ENCODE measurements at places on chromosomes 7 and 10.
A peak's percentile ranks its signal among the peaks of the same experiment; 100 is the strongest.

DNA sequence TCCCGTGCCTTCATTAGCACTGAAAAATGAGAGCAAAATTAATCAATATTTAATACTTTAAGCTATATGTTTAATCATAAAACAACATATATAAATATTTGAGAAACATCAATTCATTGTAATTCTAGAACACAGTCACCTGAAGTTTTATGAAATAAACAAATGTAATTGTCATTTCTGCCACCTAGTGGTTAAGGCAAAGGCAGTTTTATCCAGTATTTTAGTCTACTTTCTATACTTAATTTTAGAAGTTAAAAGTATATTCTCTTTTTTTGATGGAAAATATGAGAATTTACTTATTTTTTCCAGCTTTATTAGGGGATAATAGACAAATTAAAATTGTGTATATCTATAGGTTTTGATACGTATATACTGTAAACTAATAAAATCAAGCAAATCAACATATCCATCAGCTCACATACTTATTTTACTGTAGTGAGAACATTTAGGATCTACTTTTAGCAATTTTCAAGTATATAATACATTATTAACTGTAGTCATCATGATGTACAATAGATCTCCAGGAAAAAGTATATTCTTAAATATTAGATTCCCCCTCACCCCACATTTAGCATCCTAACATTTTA lies 16.9 kb downstream of the PCGF6 start:
- peaks cover 23% of the 10 kb centered on the region for H3K36me3 ChIP-seq
- DNase-seq = no peak
- H3K27me3 ChIP-seq = no peaks in the 10 kb centered on the region
- peaks cover 1% of the 10 kb centered on the region for H3K4me1 ChIP-seq
- no peak overlapping the region for H3K27ac ChIP-seq
- no peak overlapping the region for H3K4me3 ChIP-seq

GRCh38 chr10:34768261-34768971 lies 46.7 kb downstream of the PARD3 start:
- H3K4me3 ChIP-seq = no peak overlapping the region
- no peak for DNase-seq
- H3K27me3 ChIP-seq = peaks cover 10% of the 10 kb centered on the region
- no peaks in the 10 kb centered on the region for H3K4me1 ChIP-seq

DNA sequence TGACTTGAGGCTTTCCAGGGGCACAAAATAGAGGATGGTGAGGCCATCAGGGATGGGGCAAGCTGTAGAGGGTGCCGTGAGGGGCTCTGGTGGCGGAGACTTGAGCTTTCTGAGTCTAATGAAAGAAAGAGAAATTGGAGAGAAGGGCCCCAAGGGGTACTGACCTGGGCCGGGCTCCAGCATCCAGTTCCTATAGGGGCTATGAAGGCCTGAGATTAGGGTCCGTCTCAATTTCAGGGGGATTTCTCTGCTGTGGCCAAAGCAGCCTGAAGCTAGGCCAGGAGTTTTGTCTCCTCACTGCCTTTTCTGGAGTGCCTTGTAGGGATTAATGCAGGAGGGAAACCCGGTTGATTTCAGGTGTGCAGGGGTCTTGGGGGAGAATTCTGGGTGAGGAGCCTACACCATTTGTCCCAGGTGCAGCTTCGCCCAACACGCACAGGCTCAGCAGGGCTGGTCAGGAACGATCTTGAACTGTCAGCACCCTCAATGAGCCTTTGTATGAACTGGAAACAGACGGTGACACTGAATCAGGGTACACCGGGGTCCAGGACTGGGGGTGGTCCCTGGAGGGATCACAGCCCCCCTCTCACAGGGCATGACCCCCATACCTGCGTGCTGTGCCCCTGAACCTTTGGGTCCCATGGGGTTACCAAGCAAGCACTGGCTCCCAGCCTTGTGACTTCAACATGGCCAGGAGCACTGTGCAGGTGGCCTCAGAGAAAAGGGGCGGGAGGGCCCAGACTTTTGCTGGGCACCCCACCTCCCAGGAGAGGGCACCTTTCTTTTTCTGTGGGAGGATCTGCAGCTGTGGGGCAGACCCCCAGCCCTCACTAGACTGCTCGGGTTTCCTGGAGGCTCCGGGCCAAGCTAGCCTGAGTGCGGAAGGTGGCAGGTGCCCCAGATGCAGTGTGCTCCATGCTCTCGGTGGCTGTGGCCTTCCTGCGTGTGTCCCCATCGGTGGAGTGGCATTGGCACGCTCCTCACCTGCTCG lies 122.9 kb upstream of the RET start:
- H3K27me3 ChIP-seq = peaks cover 10% of the 10 kb centered on the region
- H3K36me3 ChIP-seq = no peaks in the 10 kb centered on the region
- H3K4me1 ChIP-seq = no peaks in the 10 kb centered on the region
- DNase-seq = no peak

DNA sequence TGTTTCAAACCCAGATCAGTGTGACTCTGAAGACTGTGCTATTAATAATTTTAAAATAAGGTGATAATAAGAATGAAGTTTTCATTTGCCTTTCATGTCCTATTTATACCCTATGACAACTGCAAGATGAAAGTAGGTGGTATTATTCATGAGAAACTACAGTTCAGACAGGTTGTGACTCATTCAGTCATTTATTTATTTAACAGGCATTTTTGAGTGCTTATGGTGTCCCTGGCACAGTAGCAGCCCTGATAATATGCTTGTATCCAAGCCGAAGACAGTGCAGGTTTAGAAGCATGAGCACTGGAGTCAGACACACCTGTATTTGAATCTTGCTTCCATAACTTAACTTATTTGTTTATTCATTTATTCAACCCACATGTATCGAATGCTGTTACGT lies 87.1 kb downstream of the FZD1 start:
- no peak for DNase-seq
- no peak overlapping the region for H3K4me3 ChIP-seq
- no peaks in the 10 kb centered on the region for H3K27me3 ChIP-seq
- H3K4me1 ChIP-seq = no peaks in the 10 kb centered on the region

GRCh38 chr7:9600974-9601373 lies 1167.6 kb downstream of the NXPH1 start:
- H3K27me3 ChIP-seq = no peaks in the 10 kb centered on the region
- H3K27ac ChIP-seq = no peak overlapping the region
- no peak overlapping the region for H3K4me3 ChIP-seq
- no peaks in the 10 kb centered on the region for H3K36me3 ChIP-seq
- DNase-seq = no peak

DNA sequence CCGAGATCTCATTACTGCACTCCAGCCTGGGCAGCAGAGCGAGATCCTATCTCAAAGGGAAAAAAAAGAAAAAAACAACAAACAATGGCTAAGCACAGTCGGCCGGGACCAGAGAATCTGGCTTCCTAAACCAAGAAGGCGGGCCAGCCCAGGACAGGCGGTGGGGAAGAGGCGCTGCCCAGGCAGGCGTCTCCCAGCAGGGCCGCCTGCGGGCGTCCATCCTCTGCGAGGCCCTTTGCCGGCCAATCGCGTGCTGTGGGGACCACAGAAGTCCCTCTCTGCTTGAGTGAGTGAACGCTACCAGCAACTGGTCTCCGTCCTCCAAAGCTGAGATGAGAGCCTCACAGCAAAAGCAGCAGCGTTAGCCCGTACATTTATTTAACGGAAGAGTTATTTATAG lies 14.7 kb upstream of the BMS1 start:
- peaks cover 20% of the 10 kb centered on the region for H3K27me3 ChIP-seq
- H3K27ac ChIP-seq = no peak overlapping the region
- no peak overlapping the region for H3K4me3 ChIP-seq
- DNase-seq = no peak

DNA sequence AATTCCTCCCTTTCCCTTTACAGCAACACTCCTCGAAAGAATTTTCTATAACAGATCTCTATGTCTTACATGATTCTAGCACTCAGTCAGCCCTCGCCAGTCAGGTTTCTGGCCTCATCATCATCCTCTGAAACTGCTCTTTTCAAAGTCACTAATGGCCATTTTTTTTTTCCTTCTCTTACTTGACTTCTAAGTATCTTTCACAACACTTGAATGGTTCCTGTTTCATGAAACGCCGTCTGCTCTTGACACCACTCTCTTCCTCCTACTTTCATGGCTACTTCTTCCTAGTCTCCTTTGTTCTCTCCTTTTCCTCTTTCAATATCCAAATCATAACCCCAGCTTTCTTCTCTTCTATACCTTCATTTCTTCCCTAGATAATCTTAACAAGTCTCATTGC lies 100.5 kb upstream of the NRP1 start:
- H3K36me3 ChIP-seq = no peaks in the 10 kb centered on the region
- no peak for DNase-seq
- no peaks in the 10 kb centered on the region for H3K4me1 ChIP-seq
- peaks cover 5% of the 10 kb centered on the region for H3K27me3 ChIP-seq
- H3K27ac ChIP-seq = no peak overlapping the region

- H3K4me3 ChIP-seq = no peak overlapping the region
- no peak for DNase-seq
- no peaks in the 10 kb centered on the region for H3K36me3 ChIP-seq
- H3K27ac ChIP-seq = no peak overlapping the region
These were observed 317.4 kb downstream of the PTPRN2 start for GRCh38 chr7:158270106-158270775.

DNA sequence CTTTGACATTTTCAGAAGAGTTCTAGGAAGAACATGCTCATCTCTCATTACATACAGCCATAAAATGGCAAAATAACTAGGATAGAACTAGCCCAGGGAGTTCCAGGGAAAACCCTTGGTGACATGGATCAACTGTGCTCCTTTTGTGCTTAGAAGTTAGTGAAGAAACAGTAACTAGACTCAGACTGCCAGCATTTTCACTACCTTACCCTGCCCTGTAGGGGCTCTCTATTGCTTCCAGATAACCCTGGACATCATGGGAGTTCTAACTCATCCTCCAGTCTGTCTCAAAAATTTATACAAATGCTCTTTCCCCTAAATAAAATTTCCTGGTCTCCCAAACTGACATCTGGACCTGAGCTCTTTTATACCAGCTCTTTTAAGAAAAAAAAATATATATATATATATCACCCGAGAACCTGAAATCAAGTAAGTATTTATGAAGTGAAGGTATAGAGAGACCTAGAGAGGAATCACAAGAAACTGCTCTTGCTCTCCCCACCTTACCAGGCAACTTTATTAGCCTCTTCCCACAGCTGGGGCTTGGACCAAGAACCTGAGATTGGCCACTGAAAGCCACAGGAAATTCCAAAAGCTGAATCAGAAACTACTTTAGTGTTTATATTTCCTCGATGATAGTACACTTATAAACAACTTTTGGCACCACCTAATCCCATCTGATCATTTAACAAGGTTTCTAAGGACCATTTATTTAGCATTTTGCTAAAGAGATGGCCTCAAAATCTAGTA lies 101.4 kb downstream of the RELN start:
- no peak overlapping the region for H3K4me3 ChIP-seq
- H3K36me3 ChIP-seq = no peaks in the 10 kb centered on the region
- no peaks in the 10 kb centered on the region for H3K27me3 ChIP-seq
- DNase-seq = no peak

GRCh38 chr10:34723750-34724149 lies 91.3 kb downstream of the PARD3 start:
- H3K4me3 ChIP-seq = no peak overlapping the region
- H3K27ac ChIP-seq = no peak overlapping the region
- peaks cover 4% of the 10 kb centered on the region for H3K27me3 ChIP-seq
- H3K4me1 ChIP-seq = no peaks in the 10 kb centered on the region
- H3K36me3 ChIP-seq = no peaks in the 10 kb centered on the region

DNA sequence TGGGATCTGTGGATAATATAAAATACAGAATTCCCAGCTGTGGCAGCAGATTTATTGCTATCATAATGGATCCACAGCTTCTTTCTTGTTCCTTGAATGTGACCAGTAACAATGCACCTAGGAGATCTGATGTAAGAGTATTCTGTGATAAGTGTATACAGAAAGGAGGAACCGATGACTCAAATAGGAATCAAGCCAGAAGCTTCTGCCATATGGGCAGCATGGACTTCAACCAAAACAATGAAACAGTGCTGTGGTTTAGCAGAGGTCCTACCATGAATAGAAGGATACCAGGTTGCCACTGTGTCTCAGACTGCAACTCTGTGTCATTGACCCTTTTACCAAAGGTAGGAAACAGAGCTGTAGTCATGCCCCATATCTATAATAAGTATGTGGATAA lies 81.8 kb downstream of the PTPRZ1 start:
- H3K27me3 ChIP-seq = no peaks in the 10 kb centered on the region
- no peaks in the 10 kb centered on the region for H3K36me3 ChIP-seq
- no peaks in the 10 kb centered on the region for H3K4me1 ChIP-seq
- H3K4me3 ChIP-seq = no peak overlapping the region

GRCh38 chr7:105141068-105141467 lies 127.1 kb downstream of the KMT2E start:
- no peak overlapping the region for H3K4me3 ChIP-seq
- H3K4me1 ChIP-seq = peaks cover 3% of the 10 kb centered on the region
- H3K36me3 ChIP-seq = peaks cover 23% of the 10 kb centered on the region
- H3K27ac ChIP-seq = no peak overlapping the region
- no peaks in the 10 kb centered on the region for H3K27me3 ChIP-seq

GRCh38 chr7:80098795-80099194 lies 35.8 kb upstream of the GNAI1 start:
- H3K4me3 ChIP-seq = no peak overlapping the region
- no peak for DNase-seq
- H3K4me1 ChIP-seq = no peaks in the 10 kb centered on the region
- no peaks in the 10 kb centered on the region for H3K36me3 ChIP-seq
- H3K27ac ChIP-seq = no peak overlapping the region
- H3K27me3 ChIP-seq = no peaks in the 10 kb centered on the region

- peak; percentile 83 for DNase-seq
- peak overlapping the region; percentile 93 for H3K27ac ChIP-seq
- peak overlapping the region; percentile 30 for H3K4me3 ChIP-seq
- peaks cover 64% of the 10 kb centered on the region for H3K4me1 ChIP-seq
- H3K27me3 ChIP-seq = no peaks in the 10 kb centered on the region
These were observed 48.8 kb upstream of the CARD11 start for GRCh38 chr7:3092468-3092867.

GRCh38 chr10:116687633-116688032 lies 54.7 kb downstream of the HSPA12A start:
- no peak overlapping the region for H3K4me3 ChIP-seq
- DNase-seq = no peak
- peaks cover 12% of the 10 kb centered on the region for H3K27me3 ChIP-seq
- H3K27ac ChIP-seq = no peak overlapping the region

DNA sequence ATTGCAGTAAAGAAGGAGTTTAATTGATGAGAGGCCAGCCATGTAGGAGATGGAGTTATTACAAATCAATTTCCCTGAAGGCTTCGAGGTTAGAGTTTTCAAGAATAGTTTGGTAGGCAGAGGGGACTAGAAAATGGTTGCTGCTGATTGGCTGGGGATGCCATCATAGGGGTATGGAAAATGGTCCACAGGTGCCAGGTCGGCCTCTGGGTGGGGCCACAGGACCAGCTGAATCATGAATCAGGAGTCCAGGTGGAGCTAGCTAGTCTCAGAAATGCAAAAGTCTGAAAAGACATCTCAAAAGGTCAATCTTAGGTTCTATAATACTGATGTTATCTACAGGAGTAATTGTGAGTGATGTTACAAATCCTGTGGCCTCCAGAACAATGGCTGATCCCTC lies 714.0 kb upstream of the GHITM start:
- no peaks in the 10 kb centered on the region for H3K36me3 ChIP-seq
- DNase-seq = no peak
- no peak overlapping the region for H3K27ac ChIP-seq
- no peaks in the 10 kb centered on the region for H3K27me3 ChIP-seq
- H3K4me1 ChIP-seq = no peaks in the 10 kb centered on the region

- H3K27ac ChIP-seq = no peak overlapping the region
- H3K4me1 ChIP-seq = no peaks in the 10 kb centered on the region
- no peak for DNase-seq
- H3K36me3 ChIP-seq = no peaks in the 10 kb centered on the region
These were observed 58.5 kb downstream of the GRID1 start for GRCh38 chr10:86308056-86308455.

- peaks cover 4% of the 10 kb centered on the region for H3K4me1 ChIP-seq
- DNase-seq = no peak
- no peak overlapping the region for H3K4me3 ChIP-seq
- H3K27ac ChIP-seq = no peak overlapping the region
- no peaks in the 10 kb centered on the region for H3K36me3 ChIP-seq
These were observed 29.4 kb downstream of the LSMEM1 start for GRCh38 chr7:112510001-112510742.

Measured in activated CD4-positive, alpha-beta T cell treated with anti-CD3 and anti-CD28 coated beads, Interleukin-2, amount 10 ng/mL, durations not matched to agents 7 days and 5 days (primary cell).